ENCODE measurements at places on chromosomes 4 and X. TPM values are rescaled to one million over a fixed set of nuclear protein-coding genes. Genes with fewer than 3 reads are reported as not detected.

The HSFX1 gene
- not detected for polyA plus RNA-seq

GRCh38 chr4:105978684-105979296 is 83.5 kb downstream of the NPNT start:
- no peak for DNase-seq
- no peaks in the 10 kb centered on the region for H3K36me3 ChIP-seq
- no peak overlapping the region for H3K27ac ChIP-seq
- H3K4me1 ChIP-seq, result no peaks in the 10 kb centered on the region

- H3K36me3 ChIP-seq, result no peaks in the 10 kb centered on the region
- no peak overlapping the region for H3K4me3 ChIP-seq
Observed at GRCh38 chr4:41976775-41977516, 4.6 kb upstream of the DCAF4L1 start.

DNA sequence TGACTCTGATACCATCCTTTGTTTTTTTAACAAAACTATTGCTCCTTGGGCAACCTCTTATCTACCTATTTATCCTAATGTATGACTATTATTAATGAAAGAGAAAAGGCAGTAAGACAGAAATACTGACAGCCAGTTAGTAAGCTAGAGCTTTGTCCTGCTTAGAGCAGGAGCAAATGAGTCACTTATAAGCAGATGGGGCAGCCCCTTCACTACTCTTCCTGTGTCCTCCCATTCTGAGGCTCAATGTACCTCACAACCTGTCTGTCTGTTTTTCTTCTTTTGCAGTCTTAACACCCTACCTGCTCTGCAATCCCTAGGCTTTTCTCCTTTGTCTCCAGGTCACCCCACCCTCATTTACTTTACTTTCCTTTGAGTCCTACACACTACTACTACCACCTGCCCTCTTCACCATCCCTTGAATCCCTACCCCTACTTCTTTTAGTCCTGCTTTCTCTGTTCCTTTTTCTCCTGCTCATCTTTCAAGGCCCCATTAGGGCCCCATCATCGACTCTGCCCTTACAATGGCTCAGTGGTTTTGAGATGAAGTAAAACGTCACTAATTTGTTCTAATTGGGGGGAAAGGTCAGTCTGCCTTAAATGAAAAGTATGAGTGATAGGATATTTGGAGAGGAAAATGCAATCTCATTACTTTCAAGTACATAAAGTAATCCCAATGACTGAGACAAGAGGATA is 294.3 kb downstream of the GUCY2F start:
- no peak overlapping the region for H3K27ac ChIP-seq
- no peaks in the 10 kb centered on the region for H3K4me1 ChIP-seq
- no peak for DNase-seq
- H3K27me3 ChIP-seq, result no peaks in the 10 kb centered on the region

DNA sequence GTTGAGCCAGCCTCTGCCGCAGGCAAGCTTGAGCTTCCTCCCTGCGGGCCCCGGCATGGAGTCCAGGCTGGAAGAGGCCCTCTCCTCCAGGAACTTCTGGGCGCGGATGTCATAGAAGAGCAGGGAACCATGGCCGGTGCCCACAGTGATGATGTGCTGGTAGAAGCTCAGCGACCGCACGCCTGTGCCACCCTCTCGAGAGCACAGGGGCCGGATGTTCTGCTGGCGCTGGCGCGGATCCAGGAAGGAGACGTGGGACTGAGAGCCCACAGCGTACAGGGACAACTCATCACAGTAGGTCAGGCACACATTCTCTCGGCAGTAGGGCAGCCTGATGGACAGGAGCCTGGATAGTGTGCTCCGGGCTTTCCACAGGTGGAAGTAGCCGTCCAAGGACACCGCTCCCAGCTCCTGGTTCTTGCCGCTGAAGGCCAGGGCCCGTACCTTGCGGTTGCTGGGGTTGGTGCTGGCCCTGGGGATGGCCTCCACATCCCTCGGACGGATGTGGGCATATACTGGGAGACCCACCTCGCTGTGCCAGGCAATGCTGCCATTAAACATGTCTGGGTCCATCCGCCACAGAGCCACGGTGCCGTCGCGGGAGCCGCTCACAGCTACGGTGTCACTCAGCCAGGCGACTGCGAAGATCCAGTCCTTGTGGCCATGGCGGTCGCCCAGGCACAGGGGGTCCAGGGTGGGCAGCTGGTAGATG is 1.2 kb downstream of the DCAF12L2 start:
- H3K4me3 ChIP-seq, result no peak overlapping the region
- H3K27me3 ChIP-seq, result no peaks in the 10 kb centered on the region
- no peak for DNase-seq
- no peak overlapping the region for H3K27ac ChIP-seq
- no peaks in the 10 kb centered on the region for H3K4me1 ChIP-seq

GRCh38 chr4:106264331-106264728 is 51.7 kb downstream of the TBCK start:
- DNase-seq, result no peak
- no peaks in the 10 kb centered on the region for H3K36me3 ChIP-seq

The FGFR3 gene
- not detected for polyA plus RNA-seq

The SAGE1 gene
- not detected for polyA plus RNA-seq

The CXCL8 gene
- not detected for polyA plus RNA-seq

The FAM184B gene
- not detected for polyA plus RNA-seq

GRCh38 chr4:15479089-15479912 is 9.6 kb downstream of the CC2D2A start:
- H3K4me1 ChIP-seq, result no peaks in the 10 kb centered on the region
- H3K4me3 ChIP-seq, result no peak overlapping the region
- no peaks in the 10 kb centered on the region for H3K36me3 ChIP-seq
- no peak overlapping the region for H3K27ac ChIP-seq
- no peaks in the 10 kb centered on the region for H3K27me3 ChIP-seq

- no peaks in the 10 kb centered on the region for H3K27me3 ChIP-seq
- DNase-seq, result no peak
- H3K4me1 ChIP-seq, result no peaks in the 10 kb centered on the region
- H3K27ac ChIP-seq, result no peak overlapping the region
- no peak overlapping the region for H3K4me3 ChIP-seq
- H3K36me3 ChIP-seq, result no peaks in the 10 kb centered on the region
Observed at GRCh38 chr4:43243433-43244116, 351.1 kb downstream of the GRXCR1 start.

DNA sequence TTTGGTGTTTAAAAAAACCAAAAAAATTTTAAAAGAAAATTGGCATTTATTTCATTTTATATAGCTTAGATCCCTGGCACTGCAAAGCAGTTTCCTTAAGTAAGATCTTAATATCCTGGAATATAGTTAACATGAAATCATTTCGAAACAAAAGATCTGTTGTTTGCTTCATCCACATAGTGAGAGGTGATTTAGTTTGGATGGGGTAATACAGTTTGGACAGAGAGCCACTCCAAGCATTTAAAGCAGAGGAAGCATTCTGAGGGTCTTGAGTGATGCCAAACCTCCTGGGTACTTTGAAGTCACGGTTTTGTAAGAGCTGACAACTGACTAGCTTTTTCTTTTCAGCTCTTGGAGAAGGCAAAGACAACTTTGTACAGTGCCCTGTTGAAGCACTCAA is 28.7 kb downstream of the NOCT start:
- no peak overlapping the region for H3K4me3 ChIP-seq
- no peak overlapping the region for H3K27ac ChIP-seq
- H3K36me3 ChIP-seq, result peaks cover 25% of the 10 kb centered on the region
- DNase-seq, result no peak
- no peaks in the 10 kb centered on the region for H3K4me1 ChIP-seq
